ENCODE measurements at places on chromosomes 7 and 10.

DNA sequence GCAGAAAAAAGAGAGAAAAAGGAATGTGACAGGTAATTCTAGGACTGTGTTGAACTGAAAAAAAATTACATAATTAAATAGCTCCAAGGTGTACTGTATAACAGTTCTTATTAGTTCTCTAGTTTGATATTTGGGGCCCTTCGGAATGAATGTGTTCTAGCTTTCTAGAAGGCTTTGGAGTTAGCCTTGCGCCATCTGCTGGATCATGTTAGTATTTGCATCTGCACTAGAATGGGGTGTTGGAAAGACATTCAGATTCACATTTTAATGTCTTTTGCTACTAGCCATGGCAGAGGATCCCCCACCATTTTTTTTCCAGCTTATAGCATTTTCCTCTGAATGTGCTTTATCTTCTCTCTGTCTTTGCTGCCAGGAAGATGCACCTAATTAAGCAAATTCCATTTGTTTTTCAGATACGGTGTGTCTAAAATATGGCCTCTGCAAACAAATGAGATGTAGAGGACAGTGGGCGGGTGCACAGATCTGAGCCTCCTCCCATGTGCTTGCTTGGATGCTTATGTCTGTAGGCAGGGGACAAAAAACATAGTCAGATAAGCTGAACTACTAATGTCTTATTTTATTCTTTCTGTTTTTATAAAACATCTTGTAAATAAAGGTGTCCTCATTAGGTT, 238.5 kb downstream of the PHF14 start:
- no peak for DNase-seq

GRCh38 chr10:59995862-59996261, 89.5 kb upstream of the CCDC6 start:
- DNase-seq, result no peak

- no peak for DNase-seq
Observed at GRCh38 chr10:70898687-70899086, 10.3 kb upstream of the PCBD1 start.

- no peak for DNase-seq
Observed at GRCh38 chr10:114042895-114043531, 653 bp upstream of the ADRB1 start.

DNA sequence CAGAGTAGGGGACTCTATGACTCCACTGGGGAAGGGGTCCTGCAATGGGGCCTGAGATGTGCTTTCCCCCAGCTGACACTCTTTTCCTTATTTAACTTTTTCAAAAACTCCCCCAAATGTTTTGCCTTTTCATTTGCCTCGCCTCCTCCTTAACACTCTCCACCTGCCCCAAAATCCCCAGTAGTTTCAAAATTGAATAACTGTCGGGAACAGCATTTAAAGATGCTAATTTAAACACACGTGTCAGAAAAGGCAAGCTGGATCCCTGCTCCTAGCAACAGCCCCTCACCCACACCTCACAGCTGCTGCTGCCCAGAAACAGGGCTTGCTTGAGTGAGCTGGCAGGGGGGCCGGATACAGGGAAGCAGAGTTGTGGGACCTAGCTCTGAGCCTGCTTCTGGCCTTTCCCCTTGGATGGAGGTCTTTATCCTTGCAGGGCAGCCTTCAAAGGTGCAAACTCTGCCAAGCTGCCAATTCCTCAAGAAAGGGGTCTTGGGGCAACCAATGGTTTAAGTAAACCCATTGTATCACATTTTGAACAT, 115.3 kb downstream of the KCNMA1 start:
- no peak for DNase-seq

DNA sequence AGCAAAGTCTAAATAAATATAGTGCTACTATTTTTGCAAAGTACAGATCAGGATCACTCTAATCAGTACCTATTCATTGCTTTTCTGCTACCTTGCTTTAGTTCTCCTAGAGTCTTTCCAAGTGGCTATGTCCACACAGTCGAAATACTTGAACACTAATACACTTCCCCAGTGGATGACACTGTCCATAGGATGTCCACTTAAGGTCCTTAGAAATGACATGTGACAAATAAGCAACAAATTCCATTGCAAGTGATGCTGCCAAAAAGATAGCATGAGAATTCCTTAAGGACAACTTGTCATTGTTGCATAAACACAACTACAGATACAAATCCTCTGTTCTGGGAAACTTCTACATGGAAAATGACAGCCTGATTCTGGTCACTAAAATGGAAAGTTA, 93.6 kb downstream of the ANK3 start:
- no peak for DNase-seq
